ENCODE measurements at places on chromosomes 6 and 20.

- peak; percentile 18 for DNase-seq
Observed at GRCh38 chr20:23205611-23206041, 119.5 kb upstream of the CD93 start.

GRCh38 chr6:87104667-87105066, 9.8 kb upstream of the CGA start:
- no peak for DNase-seq

DNA sequence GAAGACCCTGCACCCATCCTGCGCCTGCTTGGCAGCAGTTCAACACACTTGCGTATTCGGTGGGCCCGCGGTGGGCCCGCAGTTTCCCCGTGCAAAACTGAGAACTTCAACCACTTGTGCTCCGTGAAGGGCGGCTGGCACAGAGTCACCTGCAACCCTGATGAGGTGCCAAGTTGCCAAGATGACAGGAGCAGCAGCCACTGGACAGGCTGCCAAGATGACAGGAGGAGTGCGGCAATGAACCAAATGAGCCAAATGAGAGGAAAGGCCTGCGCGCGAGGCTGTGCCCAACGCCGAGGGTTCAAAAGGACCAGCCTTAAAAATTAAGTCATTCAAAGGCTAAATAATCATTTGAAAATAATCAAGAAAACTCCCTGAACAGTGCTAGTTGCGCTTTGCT, 20.1 kb downstream of the DIDO1 start:
- no peak for DNase-seq

- no peak for DNase-seq
Observed at GRCh38 chr6:53315086-53315724, 33.5 kb downstream of the ELOVL5 start.

GRCh38 chr20:17835240-17835933, 133.2 kb downstream of the SNX5 start:
- peak; percentile 90 for DNase-seq

- DNase-seq = peak; percentile 99
Observed at GRCh38 chr6:141326426-141326825, 806.3 kb upstream of the GJE1 start.

GRCh38 chr20:19285436-19285835, 73.0 kb downstream of the SLC24A3 start:
- no peak for DNase-seq

- no peak for DNase-seq
Observed at GRCh38 chr20:25571817-25572216, 13.5 kb downstream of the NINL start.

DNA sequence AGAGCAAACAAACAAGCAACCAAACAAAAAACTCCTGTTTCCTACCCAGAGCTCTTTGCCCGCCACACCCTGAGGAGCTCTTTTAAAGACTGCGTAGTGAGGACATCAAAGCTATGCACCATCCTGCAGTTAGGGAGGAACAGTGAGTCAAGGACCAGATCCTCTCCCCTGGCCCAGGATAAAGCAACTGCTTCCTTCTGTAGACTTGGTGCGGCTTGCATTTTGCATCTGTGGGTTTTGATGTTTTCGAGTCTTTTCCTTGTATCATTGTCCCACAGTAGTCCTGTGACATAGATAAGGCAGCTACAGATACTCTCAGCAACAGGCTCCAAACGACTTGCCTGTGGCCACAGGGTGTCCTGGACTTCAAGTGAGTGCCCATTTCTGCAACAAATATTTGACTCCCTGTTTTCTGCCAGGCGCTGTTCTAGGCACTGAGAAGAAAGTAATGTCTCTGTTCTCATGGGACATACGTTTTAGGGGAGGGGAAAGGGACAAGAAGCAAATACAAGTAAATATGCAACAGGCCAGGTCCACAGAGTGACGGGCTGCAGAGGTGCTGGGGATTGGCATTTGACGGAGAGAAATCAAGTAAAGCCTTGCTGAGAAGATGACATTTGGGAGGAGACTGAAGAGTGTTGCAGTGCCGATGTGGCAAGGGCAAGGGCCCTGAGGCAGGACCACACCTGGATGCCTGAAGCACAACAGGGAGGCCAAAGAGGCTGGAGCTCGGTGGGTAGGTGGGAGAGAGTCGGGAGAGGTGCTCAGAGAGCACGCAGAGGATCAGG, 35.9 kb upstream of the MAP3K4 start:
- DNase-seq = no peak

- DNase-seq = no peak
Observed at GRCh38 chr6:10725716-10726115, 2.8 kb downstream of the TMEM14C start.

DNA sequence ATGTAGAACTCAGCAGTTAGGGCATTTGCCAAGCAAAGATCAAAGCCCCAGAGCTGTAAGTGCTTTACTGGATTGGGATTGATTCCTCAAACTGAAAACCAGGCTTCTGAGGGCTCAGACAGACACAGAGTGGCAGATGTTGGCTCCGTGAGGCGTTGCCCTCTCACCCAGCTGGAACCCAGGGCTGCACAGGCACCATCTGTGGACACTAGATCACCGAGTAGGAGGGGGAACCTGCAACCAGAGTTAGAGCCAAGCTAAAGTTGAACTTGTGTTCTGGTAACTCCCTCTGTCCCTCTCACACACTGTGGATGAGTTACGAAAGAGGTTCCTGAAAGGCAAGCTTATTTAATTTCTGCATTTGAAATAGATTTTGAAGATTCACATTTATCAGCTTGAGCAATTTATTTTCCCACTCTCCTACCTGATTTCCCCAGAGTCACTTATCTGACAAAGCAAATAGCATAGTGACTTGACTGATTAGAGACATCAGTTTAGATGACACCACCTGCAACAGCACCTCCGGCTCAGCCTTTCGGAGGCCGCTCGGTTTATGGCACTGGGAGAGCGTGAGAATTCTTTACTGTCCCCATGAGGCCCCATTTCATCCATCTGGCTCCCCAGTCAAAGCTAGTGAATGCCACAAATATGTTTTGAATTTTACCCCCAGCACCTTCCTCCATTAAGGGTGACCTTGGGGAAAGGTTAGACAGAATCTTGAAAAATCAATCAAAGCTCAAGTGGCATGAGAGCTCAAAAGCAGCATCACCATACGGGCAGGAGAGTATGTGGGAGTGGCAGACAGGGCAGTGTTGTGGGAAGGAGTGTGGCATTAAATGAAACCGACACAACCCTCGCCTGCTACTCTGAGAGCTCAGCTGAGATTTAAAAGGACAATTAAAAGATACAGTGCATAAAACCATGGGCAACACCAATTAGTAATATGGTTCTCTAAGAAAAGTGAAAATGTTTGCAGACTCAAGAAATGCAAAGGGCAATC, 48.5 kb downstream of the RPF2 start:
- no peak for DNase-seq

DNA sequence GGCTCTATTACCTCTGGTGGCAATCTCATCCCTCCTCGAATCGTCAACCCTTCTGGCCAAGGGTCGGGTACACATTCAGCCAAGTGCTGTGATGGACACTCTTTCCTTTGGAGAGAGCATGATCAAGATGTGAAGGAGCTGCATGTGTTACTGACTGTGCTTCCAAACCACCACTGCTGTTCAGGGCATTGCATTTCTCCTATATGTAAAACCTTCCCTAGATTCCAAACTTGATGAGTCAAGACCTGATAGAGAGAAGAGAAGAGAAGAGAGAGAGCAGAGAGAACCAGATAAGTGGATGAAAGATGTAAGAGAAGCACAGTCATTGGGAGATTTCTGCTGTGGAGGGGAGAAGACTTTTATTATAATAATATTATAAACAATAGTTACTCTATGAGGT, 162.2 kb downstream of the KCNQ5 start:
- DNase-seq = peak; percentile 69

GRCh38 chr6:162178666-162179065, 548.9 kb downstream of the PRKN start:
- no peak for DNase-seq

DNA sequence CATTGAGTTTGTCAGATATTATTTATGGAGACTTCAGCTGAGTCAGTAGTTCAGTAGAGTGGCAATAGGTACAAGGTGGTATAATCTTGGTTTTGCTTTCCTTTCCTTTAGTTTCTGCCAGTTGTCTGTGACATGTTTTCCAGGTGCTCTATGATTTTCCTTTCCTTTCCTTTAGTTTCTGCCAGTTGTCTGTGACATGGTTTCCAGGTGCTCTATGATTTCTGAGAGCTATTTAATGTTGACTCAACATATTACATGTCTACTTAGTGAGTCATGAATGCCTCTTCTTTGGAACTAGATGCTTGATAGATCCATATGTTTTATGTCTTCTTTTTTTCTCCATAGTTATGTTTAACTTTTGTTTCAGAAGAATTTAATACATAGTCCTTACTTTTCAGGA, 186.4 kb upstream of the DEFB112 start:
- no peak for DNase-seq

- DNase-seq = no peak
Observed at GRCh38 chr20:21174516-21175239, 48.8 kb downstream of the KIZ start.

DNA sequence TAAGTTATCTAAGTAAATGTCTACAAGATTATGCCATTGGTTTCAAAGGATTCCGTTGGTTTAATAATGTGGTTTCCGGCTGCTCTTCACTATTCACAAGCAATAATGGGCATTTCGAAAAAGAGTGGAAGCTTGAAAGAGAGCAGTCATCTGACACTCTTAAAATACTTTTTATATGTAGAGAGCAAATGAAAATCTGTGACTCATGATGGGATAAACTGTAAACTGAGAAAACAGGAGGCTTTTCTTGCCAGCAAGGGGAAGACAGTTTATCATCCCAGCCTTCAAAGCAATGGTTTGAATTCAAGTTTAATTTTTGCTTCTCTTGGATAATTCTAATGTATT, 145.7 kb downstream of the KHDC1L start:
- DNase-seq = peak; percentile 56

- peak; percentile 12 for DNase-seq
Observed at GRCh38 chr20:44231193-44231592, 15.9 kb upstream of the GDAP1L1 start.

DNA sequence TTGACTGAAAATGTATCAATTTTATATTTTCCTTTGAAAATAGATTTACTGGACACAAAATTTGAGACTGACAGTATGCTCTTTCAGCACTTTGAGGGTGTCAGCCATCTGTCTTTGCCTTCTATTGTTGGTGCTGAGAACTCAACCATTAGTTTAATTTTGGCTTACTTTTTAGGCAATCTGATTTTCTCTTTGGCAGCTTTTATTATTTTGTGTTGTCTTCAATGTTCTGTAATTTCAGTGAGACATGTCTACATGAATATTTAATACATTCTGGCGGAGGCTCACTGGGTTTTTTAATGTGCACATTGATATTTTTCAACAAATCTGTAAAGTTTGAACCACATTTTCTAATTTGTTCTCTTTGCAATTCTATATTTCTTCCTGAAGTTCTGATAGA, 648.6 kb downstream of the C6orf118 start:
- no peak for DNase-seq

GRCh38 chr6:90049295-90049694, 155.0 kb downstream of the GJA10 start:
- no peak for DNase-seq

DNA sequence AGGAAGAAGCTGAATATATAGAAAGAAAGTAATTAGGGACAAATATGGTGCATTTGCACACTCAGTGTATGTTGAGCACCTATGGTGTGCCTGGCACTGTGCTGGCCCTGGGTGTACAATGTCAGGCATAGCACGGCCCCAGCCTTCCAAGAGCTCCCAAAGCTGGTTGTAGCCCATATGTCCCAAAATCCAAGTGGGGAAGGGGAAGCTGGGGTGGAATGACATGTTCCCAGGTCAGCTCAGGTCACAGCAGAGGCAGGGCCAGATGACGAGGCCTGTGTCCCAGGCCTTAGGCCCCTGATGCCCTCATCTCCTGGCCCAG, 170.0 kb downstream of the VEGFA start:
- DNase-seq = no peak

GRCh38 chr20:41174782-41175181, 37.4 kb downstream of the PLCG1 start:
- peak; percentile 32 for DNase-seq

DNA sequence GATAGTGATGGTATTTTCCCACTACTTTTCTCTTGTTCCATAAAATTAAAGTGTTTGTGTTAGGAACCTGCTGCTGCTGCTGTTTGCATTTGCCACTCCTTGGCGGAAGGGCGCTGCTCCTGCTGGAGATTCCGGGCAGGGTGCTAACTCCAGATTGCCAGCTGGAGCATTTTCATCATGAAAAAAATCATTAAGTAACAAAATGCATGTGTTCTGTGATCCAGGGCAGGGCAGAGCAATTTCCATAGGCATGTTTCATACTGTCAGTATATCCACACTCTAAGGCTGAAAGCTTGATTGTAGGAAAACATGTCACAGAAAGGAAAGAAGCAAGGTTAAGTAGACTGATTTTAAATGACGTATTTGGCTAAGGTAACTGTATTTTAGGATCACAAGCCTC, 24.0 kb downstream of the PBOV1 start:
- no peak for DNase-seq

DNA sequence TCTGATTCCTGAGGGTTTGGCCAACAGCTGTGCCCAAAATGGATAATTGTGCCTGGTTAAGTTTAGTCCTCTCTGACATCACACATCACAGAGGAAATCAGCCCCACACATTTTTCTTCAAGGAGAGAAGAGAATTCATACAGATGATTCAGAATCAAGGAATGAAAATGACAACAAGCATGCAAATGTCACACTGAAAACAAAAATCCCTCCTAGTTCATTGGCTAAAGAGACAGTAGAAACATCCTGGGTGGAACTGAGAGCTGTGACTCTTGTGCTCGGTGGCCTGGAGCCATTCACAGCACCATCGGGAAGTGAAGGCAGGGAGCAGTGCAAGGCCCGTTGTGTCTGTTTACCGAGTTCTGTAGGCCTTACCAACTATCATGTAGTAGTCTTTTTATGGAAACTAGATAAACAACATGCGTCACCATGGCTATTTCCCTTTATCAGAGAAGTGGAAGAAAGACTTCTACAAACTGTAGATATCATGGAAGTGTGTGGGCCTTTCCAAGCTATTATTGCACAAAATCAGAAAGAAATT, 81.7 kb upstream of the TENT5A start:
- DNase-seq = peak; percentile 91

GRCh38 chr6:67679566-67680296, 955.4 kb upstream of the ADGRB3 start:
- peak; percentile 61 for DNase-seq

GRCh38 chr6:147991961-147992360, 350.7 kb upstream of the SASH1 start:
- DNase-seq = no peak

DNA sequence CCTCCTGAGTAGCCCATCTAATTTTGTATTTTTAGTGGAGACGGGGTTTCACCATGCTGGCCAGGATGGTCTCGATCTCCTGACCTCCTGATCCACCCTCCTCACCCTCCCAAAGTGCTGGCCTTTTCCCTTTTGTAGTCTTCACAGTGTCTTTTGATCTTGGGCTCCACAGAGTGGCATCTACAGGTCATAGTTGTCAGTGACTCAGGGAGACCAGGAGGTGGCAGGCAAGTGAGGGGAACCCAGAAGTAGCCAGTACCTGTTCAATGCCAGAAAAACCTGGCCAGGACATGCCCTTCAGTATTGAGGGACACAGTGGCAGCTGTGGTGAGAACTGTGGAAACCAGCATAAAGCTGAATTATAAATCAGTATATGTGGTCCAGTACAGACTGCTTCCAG, 19.6 kb downstream of the RPP21 start:
- no peak for DNase-seq

GRCh38 chr20:47998736-47999135, 213.5 kb upstream of the SULF2 start:
- DNase-seq = peak; percentile 40
